ENCODE measurements at places on chromosomes 7 and 10.

GRCh38 chr7:30791114-30791513 lies 19.9 kb downstream of the MINDY4 start:
- no peak for DNase-seq

GRCh38 chr10:13417459-13418126 lies 69.5 kb upstream of the SEPHS1 start:
- DNase-seq = no peak

- DNase-seq = no peak
These were observed 235.1 kb upstream of the CELF2 start for GRCh38 chr10:10782603-10783002.

- DNase-seq = no peak
These were observed 947.1 kb upstream of the MBL2 start for GRCh38 chr10:53719658-53720057.

GRCh38 chr7:27994639-27995038 lies 186.0 kb downstream of the JAZF1 start:
- no peak for DNase-seq

DNA sequence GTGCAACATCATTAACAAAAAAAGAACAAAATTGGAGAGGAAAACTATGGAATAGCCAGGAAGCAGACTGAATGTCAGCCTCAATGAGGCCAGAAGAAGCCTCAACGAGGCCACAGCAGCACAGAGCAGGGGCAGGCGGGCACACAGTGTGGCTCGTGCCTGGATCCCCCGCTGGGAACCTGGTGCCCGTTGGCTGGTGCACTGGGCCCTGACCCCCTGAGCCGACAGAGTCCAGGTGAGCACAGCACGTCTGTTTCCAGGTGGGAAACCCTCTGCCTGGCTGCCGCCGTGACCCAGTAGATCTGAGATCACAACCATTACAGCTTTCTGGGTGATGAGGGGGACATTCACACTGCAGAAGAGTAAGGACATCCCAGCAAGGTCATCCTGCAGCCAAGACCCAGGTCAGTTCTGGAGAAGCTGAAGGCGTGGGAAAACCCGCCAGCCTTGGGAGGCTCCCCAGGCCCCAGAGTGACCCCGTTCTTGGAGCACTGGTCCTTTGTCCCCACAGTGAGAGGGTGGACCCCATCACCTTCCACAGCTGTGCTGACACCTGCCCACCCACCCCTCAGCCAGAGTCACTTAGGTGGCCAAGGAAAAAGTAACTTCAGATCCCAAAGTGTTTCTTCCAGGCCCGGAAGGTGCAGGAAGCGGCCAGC lies 222.1 kb downstream of the ADARB2 start:
- no peak for DNase-seq

DNA sequence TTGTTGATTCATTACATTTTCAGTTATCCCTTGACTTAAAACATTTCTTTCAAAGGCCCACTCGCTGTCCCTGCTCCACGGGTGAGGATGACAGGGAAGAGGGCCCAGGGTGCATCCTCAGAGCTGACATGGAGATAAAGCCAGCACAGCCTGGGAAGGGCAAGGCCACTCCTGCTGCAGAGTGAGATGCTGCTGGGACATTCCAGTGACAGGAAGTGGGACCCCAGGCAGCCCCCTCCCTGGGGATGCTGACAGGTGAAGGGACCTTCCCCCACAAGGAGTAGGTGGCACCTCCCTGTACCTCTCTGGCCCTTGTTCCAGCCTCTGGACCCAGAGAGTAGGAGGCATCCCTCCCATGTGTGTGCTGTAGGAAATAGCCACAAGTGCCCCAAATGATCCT lies 97.8 kb upstream of the DDC start:
- no peak for DNase-seq

GRCh38 chr10:71975871-71976725 lies 11.9 kb downstream of the CHST3 start:
- no peak for DNase-seq

GRCh38 chr7:134071355-134072331 lies 55.5 kb upstream of the LRGUK start:
- DNase-seq = no peak

DNA sequence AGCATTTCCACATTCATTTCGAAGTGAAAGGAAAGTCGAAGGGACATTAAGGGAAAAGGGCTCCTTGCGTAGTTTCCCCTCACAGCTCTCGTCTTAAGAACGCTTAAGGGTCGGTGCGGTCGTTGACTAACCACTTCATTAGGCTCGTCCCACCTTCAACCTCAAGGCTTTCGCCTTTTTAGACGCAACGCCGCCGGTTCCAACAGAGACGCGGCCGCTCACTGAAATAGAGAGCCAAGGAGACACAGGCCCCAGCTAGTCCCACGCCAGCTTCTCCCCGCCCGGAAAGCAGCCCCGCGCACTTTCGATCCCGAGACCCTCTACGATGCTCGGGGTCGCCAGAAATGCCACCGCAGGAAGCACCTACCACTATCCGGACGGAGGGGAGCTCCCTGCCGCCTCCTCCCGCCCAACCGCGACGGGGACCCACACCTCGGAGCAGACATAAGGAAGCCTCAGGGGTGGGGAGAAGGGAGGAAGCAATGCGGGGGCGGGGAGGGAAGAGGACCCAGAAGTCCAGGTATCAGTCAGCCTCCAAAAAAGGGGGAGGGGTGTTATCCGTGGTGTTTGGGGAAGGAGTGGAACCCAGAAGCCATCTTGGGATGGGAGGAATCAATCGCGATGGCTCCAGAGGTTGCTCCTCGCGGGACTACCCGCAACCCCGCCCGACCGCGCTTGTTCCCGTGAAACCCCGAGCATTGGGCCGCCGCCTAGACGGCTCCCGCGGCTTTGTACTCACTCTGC lies 559 bp downstream of the TRA2A start:
- DNase-seq = peak; percentile 28

- no peak for DNase-seq
These were observed 119.0 kb upstream of the EEPD1 start for GRCh38 chr7:36034020-36034419.

DNA sequence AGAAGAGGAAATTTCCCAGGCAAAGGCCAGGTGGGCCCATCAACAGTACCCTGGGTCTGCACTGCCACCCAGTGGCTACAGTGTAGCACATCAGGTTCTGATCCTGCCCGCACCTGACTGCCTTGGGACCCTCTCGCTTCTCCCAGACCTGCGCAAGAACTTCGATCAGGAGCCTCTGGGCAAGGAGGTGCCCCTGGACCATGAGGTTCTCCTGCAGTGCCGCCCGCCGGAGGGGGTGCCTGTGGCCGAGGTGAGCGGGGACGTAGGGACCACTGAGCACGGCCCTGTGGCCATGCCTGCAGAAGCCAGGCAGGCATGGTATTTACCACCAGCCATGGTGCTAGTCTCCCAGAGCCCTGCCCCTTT lies 33.9 kb upstream of the SLC29A3 start:
- DNase-seq = no peak

DNA sequence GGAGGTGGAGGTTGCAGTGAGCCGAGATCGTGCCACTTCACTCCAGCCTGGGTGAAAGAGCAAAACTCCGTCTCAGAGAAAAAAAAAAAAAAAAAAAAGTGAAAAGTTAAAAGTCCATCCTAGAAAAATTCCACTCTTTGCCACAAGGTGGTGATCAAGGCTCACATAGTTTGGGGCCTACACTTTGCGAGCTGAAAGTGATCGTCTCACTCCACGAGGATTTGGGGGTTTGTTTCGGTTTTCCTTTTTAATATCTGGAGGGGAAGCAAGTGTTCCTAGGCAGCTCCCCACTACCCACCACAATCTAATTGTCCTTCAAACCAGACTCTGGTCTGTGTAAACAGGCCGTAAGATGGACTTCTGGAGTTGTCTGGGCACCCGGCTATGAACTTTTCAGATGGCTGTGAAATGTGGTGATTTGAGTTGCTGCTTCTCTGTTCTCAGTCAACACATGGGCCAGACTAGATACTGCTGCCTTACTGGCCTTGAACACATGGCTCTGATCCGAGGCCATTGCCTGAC lies 27.1 kb downstream of the PRLHR start:
- peak; percentile 51 for DNase-seq

DNA sequence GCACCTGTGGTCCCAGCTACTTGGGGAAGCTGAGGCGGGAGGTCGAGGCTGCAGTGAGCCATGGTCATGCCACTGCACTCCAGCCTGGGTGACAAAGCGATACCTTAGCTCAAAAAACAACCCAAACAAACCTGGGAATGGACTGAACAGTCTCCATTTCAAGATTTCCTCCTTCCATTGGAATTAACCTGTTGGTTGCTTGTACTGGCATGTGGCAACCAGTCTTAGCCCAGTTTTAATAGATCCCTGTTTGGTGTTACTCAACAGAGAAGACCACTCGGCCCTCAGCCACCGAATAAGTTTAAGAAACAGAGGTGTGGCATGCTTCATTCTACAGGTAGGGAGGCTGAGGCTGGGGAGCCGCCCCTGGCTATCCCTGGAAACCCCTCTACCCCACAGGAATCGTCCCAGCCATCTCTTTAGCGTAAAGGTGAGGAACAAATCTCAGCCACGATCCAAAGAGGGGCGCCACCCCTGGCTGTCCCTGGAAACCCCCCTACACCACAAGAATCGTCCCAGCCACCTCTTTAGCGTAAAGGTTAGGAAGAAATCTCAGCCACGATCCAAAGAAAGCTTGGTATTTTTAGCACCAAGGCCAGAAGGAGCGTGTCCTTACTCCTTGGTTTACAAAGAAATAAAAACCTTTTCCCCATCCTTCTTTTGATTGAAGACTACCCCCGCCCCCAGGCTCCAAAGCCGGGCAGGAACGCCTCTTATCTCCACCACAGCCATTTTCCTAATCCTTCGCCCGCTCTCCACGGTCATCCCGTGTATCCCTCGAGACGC lies 861 bp upstream of the TSPAN14 start:
- no peak for DNase-seq

DNA sequence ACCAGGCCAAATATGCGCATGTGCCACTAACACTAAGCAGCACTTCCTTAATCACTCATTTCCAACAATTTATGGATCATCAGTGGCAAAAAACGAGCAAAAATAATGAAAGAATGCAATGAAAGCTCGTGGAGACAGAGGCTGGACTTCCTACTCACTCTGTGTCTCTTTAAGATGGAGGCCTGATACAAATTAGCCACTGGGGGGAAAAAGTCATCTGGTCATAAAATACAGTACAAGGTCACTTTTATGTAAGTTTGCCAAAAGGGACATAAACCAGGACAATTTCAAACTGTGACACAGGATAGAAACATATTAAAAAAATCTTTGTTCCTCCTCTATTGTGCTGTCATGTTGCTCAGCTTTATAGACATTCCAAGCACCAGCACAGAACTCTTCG lies 101.7 kb downstream of the LMBR1 start:
- DNase-seq = no peak

GRCh38 chr10:60964257-60965235 lies 20.6 kb upstream of the RHOBTB1 start:
- DNase-seq = peak; percentile 20

- DNase-seq = no peak
These were observed 45.1 kb upstream of the EZH2 start for GRCh38 chr7:148929176-148929575.

DNA sequence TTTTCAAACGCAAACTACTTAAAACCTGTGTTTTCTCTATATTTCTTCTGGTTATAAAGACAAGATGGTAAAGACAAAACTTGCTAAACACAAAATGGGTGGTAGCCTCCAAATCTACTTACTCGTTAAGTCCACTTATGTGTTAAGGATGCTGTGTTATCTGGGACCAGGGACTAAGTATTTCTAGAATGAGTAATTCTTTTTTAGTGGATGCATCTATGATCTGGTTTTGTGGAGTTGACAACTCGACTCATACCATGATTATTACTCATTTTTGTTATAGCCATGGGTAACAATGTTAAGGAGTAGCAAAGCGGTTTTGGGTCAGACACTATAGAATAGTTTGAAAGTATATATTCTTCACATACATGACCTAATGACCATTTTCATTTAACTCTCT lies 239.5 kb upstream of the FOXP2 start:
- no peak for DNase-seq

- DNase-seq = no peak
These were observed 290.8 kb downstream of the NXPH1 start for GRCh38 chr7:8724080-8724718.

DNA sequence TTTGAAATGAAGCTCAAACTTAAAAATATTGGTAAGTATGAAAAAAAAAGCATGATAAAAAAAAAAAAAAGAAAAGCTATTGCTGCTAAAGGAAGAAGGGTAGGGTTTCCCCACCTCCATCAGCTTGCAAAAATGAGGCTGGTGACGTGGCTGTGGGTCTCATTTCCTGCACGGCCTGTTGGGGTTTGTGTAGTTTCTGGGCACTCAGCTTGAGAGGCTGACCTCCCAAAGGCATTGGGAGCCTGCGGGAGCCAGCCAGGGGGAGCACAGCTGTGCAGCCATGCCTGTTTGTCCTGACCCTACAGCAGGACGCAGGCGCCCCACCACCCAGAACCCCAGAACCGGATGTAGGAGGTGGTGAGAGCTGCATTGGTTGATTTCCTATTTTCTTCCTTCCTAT lies 48.8 kb upstream of the CARD11 start:
- peak; percentile 55 for DNase-seq

GRCh38 chr10:43901302-43901701 lies 252.6 kb upstream of the ZNF32 start:
- no peak for DNase-seq

GRCh38 chr10:60155943-60156683 lies 233.6 kb downstream of the ANK3 start:
- DNase-seq = no peak

DNA sequence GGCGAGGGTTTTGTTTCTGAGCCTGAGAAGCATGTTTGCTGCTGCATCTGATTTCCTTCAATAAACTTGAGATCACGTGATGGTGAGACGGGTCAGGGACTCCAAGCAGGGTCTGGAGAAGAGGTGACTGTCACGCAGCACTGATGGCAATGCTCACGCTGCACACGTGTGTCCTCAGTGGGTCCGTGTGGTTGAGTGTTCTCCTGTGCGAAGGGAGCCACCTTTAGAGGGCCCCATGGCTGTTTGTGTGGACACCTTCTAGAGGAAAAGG lies 100.4 kb downstream of the WDR37 start:
- DNase-seq = no peak

- DNase-seq = peak; percentile 12
These were observed 435.8 kb upstream of the MGMT start for GRCh38 chr10:129030996-129031843.

DNA sequence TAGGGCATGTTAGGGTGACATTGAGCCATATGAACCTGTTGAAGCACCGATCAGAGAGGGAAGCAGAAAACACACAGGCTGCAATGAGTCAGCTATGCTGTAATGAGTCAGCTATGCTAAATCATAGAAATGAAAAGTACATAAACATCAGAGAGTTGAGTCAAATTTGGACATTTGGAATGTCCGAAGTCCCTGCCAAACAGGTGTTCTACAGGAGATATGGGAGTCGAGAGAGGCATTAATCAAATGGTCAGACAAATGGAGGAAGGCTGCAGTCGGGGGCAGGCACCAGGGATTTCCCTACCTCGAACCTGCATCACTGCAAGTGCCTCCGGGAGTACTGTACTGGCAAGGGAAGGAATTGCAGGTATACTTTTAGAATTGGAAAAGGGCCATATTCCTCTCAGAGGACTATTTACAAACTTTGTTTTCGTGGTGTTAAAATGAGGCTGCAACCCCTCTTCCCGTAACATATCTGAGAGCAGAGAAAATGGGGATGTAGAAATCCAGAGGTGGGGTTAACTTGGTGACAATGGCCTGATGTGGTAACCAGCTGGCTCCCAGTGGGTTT lies 8.8 kb upstream of the ZC3HAV1 start:
- DNase-seq = no peak

- no peak for DNase-seq
These were observed 117.4 kb downstream of the TES start for GRCh38 chr7:116327752-116328151.

GRCh38 chr7:44889086-44889781 lies 3.9 kb upstream of the PURB start:
- no peak for DNase-seq

All from effector CD4-positive, alpha-beta T cell (primary cell).